ENCODE measurements at places on chromosomes 6 and 20.
A peak's percentile ranks its signal among the peaks of the same experiment; 100 is the strongest.

DNA sequence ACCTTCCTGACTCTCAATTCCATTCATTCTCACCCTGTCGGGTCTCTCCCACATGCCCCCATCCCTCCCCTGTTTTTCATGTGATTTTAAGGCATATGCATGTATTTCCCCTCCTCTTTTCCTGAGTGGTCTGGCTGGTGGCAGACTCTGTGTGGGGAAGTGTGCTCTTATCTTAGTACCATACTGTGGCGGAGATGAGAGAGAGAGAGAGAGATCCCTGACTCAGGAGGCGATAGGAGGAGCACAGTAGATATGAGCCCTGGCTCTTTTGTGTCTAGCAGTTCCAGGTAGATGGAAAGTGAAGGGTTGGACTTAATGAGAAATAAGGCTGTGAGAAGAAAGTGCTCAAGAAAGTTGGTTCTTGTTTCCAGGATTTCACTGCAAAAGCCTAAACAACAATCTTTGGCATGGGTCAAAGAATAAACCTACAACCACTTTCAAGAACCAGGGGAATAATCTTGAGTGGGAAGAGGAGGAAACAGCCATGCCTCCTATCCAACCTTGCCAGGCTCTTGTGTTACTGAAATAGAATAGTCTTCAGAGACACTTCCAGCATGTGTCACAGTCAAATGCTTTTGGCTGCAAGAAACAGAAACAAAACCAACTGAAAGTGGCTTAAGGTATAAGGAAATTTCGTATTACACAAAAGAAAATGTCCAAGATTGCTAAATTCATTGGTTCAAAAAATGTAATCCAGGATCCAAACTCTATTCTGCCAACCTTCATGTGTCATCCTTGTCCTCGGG lies 123.8 kb upstream of the MYLIP start:
- no peak for DNase-seq

DNA sequence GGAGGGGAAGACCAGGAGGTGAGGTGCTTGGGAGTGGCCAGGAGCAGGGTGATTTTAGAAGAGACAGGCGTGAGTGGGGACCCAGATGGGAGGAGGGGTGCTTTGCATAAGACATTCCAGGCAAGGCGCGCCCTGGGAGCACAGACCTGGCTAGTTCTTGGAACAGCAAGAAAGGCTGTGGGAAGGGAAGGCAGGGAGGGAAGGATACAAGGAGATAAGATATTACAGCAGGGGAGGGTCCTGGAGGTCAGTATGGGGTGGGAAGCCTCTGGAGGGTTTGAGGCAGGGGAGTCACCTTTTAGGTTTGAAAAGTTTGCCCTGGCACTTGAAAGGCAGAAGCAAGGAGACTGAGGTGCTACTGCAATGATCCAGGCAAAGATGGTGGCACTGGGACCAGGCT lies 111.8 kb downstream of the ZDHHC14 start:
- DNase-seq: no peak

GRCh38 chr20:43751167-43752050 lies 24.6 kb upstream of the GTSF1L start:
- peak; percentile 35 for DNase-seq

DNA sequence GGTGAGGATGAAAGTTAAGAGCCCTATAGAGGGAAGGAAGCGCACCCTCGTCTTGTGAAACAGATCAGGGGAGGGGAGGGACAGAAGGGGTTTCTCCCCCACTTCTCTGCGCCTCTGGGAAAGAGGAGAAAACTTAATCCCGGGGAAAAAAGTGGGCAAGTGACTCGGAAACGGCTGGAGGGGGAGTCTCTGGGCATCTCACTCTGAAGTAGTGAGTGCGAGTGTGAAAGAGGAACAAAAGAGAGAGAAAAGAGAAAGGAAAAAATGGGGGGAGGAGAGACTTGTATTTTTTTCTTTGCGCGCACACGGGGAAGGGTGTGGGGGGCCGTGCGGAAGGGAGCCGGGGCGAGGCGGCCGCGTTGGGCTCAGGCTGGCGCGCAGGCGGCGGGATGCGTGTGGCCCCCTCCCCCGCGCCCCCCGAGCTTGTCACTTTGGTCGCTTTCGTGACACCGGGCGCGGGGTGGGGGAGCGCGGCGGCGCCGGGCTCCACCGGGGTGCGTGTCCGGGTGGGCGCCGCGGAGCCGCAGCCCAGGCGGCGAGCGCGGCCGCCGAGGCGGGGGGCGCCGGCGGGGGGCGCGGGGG lies 454 bp downstream of the L3MBTL3 start:
- DNase-seq: peak; percentile 84

GRCh38 chr20:2465100-2465499 lies 5.5 kb downstream of the SNRPB start:
- no peak for DNase-seq

DNA sequence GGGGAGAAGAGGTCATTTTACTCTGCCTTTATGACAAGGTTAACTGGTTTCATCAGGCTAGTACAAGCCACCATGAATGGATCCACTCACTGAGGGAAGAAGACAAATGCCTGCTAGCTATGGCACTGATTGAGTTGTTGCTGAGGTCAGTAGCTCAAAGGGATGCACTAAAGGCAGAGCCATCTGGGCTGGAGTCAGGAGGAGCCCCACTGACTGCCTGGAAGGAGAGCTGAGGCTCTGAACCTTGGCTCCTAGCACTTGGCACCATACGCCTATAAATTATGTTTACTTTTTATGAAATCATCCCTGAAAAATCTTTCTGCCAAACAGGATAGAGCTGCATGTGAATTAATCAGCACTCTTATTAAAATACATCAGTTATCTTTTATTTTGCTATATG lies 104.6 kb downstream of the DTD1 start:
- DNase-seq: no peak

DNA sequence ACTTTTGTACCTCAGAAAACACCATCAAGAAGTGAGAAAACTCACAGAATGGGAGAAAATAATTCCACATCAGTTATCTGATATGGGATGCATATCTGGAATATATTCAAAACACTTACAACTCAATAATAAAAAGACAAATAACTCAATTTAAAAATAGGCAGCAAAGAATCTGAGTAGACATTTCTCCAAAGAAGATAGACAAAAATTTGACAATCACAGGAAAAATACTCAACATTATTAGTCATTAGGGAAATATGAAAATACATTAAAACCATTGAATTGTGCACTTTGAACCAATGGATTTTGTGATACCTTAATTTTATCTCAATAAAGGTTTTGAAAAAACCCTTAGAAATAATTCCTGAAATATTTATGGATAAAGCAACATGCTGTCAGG lies 36.9 kb upstream of the STMND1 start:
- DNase-seq: no peak

DNA sequence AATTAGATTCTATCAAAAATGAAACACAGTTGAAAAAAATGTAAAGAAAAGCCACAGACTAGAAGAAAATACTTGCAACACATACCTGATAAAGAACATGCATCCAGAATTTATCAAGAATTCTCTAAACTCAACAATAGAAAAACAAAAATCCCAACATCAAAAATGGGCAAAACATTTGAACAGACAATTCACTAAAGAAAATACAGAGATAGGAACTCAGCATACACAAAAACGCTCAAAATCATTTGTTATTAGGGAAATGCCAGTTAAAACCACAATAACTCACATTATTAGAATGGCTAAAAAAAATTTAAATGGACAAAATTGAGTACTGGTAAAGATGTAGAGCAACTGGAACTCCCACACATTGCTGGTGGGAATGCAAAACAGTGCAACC lies 311.0 kb upstream of the PRDM1 start:
- no peak for DNase-seq

DNA sequence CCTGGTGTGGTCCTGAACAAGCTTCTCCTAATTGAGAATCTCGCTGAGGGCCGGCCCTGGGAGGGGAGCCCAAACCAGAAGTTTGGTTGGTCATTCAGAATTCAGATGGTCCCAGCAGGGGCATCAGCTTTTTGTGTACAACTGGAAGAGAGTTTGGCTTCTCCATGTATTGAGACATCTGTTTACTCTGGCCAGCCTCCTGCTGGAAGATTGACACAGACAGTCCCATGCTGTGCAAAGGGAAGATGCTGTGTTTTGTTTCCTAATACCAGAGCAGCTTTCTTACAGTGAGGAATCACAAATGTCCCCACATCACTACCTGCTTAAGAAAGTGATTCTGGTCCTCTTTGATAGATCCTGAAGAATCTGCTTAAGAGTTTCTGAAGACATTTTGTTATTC lies 97.8 kb downstream of the PLEKHG1 start:
- no peak for DNase-seq

- no peak for DNase-seq
These were observed 7.0 kb downstream of the PTPN1 start for GRCh38 chr20:50516935-50517816.

- DNase-seq: no peak
These were observed 104.0 kb upstream of the FRMD1 start for GRCh38 chr6:168182908-168183612.

DNA sequence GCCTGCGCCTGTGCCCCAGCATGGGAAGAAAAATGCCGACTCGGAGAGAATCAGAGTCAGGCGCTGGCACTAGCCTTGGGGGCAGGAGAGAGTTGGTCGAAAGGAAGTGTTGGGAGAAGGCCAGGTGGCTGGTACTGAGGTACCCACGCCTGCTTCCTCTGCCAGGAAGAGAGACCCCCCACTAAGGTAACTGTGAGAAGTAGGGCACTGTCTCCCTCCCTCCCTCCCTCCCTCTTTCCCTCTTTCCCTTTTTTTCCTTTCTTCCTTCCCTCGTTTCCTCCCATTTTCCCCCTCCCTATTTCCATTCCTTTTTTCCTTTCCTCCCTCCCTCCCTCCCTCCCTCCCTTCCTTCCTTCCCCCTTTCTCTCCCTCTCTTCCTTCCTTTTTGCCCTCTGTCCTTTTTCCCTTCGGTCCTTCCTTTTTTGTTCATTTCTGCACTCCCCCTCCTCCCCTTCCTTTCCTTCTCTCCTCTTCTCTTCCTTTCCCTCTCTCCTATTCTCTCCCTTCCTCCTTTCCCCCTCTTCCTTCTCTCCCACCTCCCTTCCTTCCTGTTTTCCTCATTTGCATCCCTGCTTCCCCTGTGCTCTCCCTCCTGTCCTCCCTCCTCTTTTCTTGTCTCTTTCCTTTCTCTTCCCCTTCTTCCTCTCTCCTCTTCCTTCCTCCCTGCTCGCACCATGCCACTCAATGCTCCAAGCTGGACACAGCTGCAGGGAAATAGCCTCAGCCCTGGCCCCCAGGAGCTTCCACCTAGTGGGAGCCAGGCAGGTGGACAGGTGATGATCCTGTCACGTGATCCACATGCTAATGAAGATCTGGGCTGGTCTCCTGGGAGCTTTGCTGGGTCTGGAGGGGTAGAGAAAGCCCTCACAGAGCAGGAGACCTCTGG lies 148.0 kb downstream of the DHX35 start:
- DNase-seq: no peak

- no peak for DNase-seq
These were observed 43.3 kb downstream of the GTF2H5 start for GRCh38 chr6:158211273-158212055.

GRCh38 chr20:41424546-41424945 lies 57.9 kb upstream of the EMILIN3 start:
- DNase-seq: no peak

GRCh38 chr6:40427196-40427595 lies 160.0 kb downstream of the LRFN2 start:
- no peak for DNase-seq

GRCh38 chr6:2124260-2124709 lies 121.1 kb downstream of the GMDS start:
- DNase-seq: no peak

GRCh38 chr20:8386991-8387390 lies 254.9 kb downstream of the PLCB1 start:
- DNase-seq: no peak

GRCh38 chr20:56358070-56358469 lies 704 bp upstream of the FAM210B start:
- no peak for DNase-seq

GRCh38 chr6:110448846-110449540 lies 27.4 kb downstream of the SLC22A16 start:
- no peak for DNase-seq

- DNase-seq: no peak
These were observed 318.8 kb downstream of the BCKDHB start for GRCh38 chr6:80425089-80425823.

DNA sequence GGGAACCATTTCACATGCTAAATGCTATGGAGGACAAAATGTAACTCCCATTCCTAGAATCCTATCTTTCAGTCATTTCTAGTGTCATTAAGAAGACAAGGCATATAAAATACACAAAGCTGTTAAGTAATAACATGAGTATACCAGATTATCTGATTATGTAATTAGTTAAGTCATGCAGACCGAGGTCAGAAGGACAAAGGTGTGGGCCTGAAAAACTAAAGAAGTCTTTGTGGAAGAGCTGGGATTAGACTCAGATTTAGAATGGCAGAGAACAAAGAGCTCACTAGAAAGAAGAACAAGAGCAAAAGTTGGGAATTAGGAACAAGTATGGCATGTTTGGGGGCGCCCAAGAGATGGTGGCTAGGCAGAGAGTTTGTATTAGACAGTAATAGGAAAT lies 37.0 kb downstream of the EFHC1 start:
- DNase-seq: no peak

DNA sequence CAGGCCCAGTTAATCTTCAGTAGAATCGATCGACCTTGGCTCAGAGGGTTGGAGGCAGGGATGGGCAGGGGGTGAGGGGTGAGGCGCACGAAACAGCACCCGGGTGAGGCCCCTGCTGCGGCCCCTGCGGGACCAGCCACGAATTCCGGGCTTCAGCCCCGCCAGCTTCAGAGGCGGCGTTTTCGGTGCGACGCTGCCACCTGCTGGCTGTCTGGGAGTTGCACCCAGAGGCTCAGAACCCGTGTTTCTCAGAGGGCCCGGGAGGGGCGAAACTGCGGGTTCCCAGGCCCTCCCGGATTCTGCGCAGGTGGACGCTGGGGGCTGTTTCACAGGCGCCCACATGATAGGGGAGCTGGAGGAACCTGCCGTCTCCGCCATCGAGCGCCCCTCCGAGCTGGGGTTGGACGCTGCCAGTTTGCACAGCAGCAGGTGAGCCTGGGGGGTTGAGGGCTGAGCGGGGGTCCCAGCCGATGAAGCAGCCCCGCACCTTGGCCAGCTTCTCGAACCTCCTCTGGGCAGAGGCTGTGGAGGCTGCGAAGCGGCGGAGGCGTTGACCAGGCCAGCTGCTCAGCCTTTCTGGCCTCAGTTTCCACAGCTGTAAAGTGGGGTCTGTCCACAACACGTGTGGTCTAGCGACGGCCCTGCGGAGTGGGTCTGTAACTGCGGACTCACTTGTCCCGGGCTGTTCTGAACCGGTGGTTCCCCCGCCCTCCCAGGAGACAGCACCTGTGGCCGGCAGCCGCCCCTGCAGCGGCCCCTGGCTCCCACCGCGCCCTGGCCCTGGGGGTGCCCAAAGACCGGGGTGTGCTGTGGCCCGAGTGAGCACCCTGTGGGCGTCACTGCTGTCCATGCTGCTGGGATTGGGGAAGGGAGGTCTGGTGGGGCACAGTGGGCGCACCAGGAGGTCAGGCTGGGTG lies 2.5 kb upstream of the BHLHE23 start:
- DNase-seq: peak; percentile 89

GRCh38 chr6:167833396-167833763 lies 6.7 kb downstream of the AFDN start:
- no peak for DNase-seq

DNA sequence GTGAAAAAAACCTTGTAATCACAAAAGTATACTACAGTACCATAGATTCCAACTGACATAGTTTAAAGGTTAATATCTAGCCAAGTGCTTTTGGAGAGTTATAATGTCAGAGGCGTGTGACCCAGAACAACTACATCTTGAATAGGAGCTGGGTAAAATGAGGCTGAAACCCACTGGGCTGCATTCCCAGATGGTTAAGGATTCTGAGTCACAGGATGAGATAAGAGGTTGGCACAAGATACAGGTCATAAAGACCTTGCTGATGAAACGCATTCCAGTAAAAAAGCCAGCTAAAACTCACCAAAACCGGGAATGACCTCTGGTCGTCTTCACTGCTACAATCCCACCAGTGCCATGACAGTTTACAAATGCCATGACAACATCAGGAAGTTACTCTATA lies 22.4 kb upstream of the KIAA0408 start:
- no peak for DNase-seq
